ENCODE measurements at places on chromosomes 1 and 21.

DNA sequence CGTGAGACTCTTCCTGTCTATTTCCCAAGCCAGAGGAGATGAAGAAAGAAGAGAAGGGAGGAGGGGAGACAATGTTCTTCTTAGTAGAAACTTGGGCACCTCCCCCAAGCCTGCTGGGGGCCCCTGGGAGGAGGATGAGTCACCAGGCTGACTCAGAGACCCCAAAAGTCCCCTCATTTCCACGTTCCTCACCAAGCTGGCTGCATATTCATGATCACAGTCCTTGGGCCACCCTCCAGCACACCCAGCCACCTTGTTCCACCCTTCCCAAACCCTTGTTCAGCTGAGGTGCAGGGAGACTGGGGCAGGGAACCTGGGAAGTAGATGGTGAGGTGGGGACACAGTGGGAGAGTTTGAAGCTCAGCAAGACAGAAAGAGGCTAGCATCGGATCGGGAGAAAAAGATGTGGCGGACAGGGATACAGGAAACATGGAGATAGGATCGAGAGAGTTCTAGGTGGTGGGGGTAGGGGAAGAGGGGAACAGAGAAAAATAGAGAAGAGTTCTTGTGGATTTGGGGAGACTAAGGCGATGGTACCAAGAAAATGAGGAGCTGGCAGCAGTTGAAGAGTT, 712 bp downstream of the RAB13 start:
- DNase-seq = no peak

DNA sequence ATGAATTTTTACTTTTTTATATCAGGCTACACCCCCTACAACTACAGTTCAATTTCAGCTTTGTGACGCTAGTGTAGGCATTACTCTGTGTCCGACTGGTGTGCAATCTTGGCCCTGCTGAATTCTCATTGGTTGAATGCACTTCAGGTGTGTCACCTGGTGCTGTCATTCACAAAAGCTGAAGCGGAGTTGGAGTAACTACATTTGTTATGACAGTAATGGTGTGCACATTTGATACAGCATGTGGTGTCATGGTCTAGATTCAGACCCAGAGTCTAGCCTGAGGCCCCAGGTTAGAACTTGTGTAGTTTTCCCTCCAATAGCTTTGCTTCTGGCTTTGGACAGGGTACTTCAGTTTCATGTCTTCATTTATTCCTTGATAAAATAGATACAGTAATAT, 88.7 kb downstream of the C1orf94 start:
- no peak for DNase-seq

DNA sequence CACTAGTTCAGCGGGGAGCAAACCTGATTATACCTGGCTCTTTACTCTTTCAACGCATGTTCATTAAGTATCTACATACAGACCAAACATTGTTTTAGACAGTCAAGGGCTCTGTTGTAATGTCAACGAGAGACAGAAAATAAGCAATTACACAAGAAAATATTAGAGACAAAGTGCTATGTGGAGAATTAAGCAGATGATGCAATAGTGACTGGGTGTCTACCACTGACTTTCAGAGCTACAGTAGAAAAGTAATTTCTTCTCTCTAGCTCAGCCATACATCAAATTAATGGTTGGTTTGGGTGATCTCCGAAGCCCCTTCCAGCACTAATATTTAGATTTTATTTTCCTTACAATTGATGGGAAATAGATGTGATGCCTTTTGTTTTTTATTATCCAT, 23.3 kb downstream of the FYB2 start:
- no peak for DNase-seq

- DNase-seq = peak; percentile 77
Measured at GRCh38 chr1:2555634-2556276, 416 bp upstream of the TNFRSF14 start.

DNA sequence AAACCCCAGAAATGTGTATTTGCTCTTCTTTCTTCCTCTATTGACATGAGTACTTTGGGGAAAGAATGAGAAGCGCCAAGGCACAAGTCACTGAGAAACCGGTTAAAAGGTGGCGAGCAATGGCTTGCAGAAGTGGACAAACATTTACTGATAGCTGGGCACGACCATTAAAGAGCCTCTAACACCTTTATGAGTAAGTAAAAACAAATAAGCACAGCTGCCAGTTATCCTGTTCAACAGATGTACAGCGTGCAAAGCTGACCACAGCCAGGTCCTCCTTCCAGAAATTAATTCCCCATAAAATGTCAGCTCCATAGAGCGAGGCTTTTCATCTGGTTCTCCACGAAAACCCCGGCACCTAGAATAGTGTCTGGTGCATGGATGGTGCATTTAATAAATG, 72.7 kb downstream of the CAPZB start:
- no peak for DNase-seq

GRCh38 chr1:166693673-166694297, 145.5 kb upstream of the POGK start:
- no peak for DNase-seq

DNA sequence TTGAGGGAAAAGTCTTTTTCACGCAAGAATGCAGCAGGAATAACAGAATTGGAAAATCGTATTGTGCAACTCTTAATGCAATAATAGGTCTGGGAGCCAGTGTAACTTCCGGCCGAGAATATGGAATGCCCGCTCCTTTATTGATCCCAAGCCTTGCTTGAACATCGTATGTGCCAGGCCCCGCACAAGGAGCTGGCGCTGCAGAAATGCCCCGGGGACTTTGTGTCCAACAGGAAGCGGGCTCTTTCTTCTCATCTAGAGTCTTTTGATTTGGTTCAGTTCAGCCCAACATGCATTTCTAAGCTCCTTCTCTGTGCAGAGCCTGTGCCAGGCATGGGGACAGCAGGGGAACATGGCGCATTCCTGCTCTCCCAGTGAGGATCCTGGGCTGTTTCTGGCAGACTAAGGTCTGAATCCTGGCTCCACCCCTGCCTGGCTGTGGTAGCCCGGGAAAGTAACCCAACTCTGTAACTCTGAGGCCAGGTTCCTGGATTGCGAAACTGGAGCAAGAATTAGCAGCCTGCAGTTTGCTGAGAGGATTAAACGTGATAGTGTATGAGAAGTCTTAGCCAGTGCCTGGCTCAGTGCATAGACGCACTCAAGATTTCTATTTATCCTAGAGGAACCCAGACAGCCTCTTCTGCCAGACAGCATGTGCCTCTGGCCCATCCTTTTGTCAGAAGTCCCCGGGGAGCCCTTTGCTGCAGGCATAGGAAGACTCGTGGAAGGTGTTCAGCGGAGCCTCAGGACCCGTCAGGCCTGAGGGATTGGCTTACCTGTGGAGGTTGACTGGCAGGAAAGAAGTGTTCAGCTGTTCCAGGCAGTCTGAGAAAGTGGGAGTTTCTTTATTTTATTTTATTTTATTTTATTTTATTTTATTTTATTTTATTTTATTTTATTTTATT, 987 bp upstream of the CDCP2 start:
- DNase-seq = no peak

- no peak for DNase-seq
Measured at GRCh38 chr1:14820295-14821085, 222.0 kb downstream of the KAZN start.

DNA sequence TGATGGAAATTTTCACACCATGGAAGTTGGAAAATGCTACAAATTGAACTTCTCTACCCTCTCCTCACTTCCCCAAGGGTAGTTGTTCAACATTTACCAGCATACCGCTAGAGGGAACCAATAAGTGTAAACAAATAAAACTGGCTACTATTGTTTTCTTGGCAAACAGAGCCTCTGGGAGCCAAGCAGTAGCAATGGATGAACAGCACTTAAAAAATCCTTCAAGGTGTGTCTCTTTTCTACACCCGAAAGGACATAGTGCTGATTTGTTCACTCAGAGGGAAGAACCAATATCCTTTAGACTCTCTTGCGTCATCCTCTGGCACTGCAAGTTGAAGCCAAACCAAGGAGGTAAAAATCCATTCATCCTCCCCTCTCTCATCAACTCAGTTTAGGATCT, 161.5 kb downstream of the TBX15 start:
- no peak for DNase-seq

DNA sequence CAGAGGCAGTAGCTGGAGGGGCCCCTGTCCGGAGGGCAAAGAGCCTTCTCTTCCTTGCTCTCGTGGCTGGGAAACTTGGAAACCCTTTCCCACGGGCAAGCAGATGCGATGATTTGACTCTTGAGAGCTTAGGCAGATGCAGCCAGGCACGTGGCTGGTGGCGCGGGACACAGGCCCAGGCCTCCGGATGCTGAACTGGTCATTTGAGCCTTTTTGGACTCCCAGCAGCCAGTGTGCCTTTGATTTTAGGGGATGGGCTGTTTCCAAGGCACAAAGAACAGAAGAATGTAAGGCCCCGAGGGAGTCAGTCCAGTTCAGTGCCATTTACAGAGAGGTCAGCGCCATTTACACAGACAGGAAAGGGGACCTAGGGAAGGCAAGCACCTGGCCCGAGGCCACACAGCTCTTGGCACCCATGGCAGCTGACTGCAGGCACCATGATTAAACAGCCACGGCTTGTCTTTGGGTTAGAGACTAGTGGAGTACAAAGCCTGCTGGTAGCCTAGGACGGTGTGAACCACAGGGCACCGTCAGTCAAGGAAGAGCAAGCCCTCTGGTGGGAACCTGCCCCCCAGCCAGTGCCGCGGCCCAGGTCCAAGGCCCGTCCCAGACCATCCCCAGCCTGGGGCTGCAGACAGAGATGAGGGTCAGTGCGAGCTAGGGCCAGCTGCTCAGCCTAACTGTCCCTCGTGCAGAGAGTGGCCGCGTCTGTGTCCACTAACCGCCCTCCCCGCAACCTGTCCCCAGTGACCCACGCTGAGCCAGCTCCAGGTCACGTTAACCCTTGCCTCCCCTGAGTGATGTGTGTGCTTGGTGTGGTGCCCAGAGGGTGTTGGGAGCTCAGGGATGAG, 20.4 kb upstream of the CCDC27 start:
- no peak for DNase-seq

All from GM12892 (cell line).